ENCODE measurements at places on chromosomes 7 and 10. TPM values are rescaled to one million over a fixed set of nuclear protein-coding genes. Genes with fewer than 3 reads are reported as not detected.
A peak's percentile ranks its signal among the peaks of the same experiment; 100 is the strongest.

PRKG1 gene
- 71.5 TPM for polyA plus RNA-seq

SPDYE5 gene
- 1.1 TPM for polyA plus RNA-seq

AOAH gene
- 5.0 TPM for polyA plus RNA-seq

FEZF1 gene
- not detected for polyA plus RNA-seq

DNA sequence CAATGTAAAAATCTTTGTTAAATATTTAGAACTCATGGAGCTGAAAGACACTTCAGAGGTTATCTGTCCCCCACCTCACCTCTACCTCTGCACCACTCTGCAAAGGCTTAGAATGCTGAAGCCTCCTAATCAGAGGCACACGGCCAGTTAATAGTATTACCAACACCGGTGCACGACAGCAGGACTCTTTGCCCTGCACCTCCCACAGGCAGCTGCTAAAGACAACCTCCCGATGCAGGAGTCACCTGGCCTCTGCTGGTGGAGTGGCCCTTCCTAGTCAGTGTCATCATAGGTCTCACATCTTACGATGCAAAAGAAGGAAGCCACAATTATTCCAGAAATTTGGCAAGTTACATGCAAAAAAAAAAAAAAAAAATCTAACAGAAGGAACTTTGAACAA, 66.6 kb upstream of the MGMT start:
- DNase-seq: no peak

GRCh38 chr10:117167789-117168674, 29.3 kb upstream of the KCNK18 start:
- DNase-seq: peak; percentile 78

DNA sequence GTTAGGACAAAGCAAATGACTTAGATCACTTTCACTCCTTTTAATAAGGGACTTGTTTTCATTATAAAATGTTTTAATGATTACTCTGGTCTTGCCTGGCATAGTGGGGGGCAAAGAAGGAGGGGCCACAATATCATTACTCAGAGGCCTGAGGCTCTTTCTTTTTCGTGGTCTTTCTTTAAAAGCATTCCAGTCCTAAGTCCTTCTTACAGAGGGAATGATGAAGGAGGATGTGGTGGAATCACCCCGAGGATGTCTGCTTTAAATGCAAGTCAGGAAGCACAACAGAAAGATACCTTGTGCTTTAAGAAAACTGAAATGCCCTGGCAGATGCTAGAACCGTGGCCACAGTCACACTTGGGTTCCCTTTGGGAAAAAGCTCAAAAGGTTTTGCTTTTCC, 379.1 kb downstream of the INHBA start:
- DNase-seq: no peak

DNA sequence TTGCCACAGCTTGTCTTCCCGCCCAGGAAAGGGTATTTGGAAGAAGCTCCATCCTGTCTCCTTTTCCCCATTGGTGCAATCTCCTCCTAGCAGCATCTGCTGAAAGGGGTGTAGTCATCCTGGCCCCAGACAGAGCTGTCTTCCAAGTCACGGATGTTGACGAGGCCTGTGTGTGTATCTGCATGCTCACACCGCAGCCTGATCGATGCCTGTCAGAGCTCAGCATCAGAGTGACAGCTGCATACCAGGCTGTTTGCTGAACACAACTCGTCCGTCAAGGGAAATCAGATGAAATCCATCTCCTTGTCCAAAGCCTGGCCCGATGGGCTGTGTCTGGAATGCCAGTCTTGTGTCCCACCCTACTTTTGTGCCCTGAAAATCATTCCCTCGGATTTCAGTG, 21.2 kb upstream of the LRRC4 start:
- no peak for DNase-seq

DNA sequence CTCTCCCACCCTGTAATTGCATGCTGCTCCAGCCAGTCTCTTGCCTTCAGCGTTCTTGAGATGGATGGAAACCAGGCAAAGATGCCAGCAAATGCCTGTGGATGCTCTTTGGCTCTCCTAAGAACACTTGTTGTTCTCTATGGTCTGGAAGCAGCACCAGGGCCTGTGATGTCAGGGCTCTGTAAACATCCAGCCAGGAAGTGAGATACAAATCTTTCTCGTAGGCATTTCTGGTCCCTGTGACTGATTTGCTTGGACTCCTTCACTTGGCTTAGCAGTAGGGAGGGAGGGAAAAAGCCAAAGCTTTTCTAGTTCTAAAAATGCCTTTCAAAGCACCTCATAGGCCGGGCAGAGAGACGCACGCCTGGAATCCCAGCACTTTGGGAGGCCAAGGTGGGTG, 201.3 kb downstream of the REEP3 start:
- DNase-seq: peak; percentile 48

DNA sequence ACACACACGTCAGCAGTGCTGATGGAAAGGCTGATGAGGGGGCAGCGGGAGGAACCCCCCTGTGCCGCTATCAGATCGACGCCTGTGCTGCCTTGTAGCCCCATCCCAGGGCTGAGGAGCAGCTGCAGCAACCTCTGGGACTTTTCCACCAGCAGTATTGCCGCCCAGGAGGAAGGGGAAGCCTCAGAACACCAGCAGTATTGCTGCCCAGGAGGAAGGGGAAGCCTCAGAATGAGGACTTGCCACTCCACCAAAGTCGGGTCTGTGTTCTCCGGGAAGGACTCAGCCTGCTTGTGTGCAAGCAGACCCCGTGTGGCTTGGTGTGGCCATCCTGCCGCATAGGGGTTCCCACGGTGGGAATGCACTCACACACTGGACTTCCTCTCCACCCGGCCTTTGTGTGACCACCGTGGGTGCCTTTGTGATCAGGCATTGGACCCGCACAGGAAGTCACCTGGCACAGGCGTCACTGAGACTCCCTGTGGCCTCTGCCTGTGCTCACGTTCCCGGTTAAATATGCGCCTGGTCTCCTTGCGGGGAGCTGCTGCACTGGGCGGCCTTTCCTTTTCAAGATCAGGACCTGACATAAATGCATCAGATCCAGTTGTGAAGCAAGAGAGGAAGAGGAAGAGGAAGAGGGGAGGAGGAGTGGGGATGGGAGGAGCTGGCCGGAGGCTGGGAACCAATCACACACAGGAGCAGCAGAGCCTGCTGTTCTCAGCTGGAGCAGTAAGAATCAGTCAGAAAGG, 248.5 kb downstream of the DNAJB6 start:
- peak; percentile 33 for DNase-seq

DNA sequence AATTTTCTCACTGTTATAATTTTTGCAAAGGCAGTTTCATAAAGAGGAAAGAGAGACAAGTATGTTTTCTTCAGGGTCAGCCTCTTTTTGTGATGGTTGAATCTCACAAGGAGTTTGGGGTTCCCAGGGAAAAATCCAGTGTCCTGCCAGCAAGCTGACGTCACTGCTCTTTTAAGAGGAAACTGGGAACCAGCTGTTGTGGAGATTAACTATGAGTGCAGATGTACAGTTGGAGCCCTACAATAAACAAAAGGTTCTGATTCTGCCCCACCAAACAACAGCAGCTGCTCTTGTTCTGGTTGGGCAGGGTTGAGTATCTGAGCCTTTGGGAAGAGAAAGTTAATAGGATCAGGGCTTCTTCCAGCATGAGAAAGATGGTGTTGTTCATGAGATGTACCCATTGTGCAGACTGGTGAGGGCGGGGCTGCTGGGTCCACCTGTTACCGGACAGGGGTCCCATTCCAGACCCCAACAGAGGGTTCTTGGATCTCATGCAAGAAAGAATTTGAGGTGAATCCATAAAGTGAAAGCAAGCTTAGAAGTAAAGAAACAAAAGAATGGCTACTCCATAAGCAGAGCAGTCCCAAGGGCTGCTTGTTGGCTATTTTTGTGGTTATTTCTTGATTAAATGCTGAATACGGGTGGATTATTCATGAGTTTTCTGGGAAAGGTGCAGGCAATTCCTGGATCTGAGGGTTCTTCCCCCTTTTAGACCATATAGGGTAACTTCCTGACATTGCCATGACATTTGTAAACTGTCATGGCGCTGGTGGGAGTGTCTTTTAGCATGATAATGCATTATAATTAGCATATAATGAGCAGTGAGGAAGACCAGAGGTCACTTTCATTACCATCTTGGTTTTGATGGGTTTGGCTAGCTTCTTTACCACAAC, 12.5 kb downstream of the PRF1 start:
- peak; percentile 96 for DNase-seq

GRCh38 chr7:152615031-152615741, 60.8 kb downstream of the XRCC2 start:
- peak; percentile 44 for DNase-seq

GRCh38 chr10:50740293-50740648, 535 bp downstream of the ASAH2B start:
- no peak for DNase-seq

- DNase-seq: peak; percentile 30
Measured at GRCh38 chr10:63515002-63515763, 6.0 kb upstream of the REEP3 start.

- no peak for DNase-seq
Measured at GRCh38 chr7:140056431-140057142, 6.2 kb downstream of the PARP12 start.

DNA sequence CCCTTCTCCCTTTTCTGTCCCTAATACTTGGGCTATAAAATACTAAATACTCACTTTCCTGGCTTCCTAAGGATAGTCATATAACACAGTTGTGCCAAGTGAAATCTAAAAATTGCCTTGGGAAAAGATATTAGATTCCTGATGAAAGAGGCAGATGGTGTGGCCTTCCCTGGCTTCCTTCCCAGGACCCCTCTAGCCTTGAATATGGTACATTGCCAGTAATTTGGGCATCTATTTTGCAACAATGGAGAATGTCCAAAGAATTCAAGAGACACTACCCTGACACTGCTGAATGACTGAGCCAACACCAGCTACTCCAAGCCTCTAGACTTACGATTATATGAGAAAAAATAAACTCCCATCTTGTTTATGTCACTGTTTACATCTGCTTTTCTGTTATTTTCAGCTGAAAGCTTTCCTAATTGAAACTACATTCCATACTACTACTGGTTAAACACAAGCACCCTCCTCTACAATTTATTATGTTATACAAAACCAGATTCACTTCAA, 17.9 kb downstream of the COPG2 start:
- peak; percentile 20 for DNase-seq

GRCh38 chr7:116540743-116541142, 15.9 kb downstream of the CAV1 start:
- DNase-seq: no peak

DNA sequence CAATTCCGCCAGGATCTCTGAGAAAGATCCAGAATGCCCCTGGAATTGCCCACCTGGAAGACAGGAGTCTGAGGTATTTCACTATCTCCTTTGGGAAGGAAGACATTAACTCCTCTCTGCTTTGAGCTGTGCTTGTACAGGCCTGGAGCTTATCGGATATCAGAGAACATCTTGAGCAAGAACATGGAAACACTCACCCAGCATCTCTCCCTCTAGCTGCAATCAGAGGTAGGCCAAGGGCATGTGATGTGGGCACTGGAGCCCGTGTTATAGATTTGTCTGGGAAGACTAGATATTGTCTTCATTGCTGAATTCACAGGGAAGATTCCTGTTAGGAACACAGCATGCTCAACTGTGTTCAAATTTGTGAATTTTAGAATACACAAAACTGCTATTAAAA, 233.9 kb downstream of the PHF14 start:
- DNase-seq: no peak

GRCh38 chr10:52950578-52950977, 178.0 kb upstream of the MBL2 start:
- no peak for DNase-seq

- DNase-seq: peak; percentile 63
Measured at GRCh38 chr7:24576171-24577025, 3.1 kb downstream of the PALS2 start.
